Kidney (tissue), 22 donors: ENCODE measurements at places on chromosomes 2 and 18.
A peak's percentile ranks its signal among the peaks of the same experiment; 100 is the strongest.

GRCh38 chr18:54205959-54206358 is 18.5 kb downstream of the MBD2 start:
- no peak for DNase-seq

DNA sequence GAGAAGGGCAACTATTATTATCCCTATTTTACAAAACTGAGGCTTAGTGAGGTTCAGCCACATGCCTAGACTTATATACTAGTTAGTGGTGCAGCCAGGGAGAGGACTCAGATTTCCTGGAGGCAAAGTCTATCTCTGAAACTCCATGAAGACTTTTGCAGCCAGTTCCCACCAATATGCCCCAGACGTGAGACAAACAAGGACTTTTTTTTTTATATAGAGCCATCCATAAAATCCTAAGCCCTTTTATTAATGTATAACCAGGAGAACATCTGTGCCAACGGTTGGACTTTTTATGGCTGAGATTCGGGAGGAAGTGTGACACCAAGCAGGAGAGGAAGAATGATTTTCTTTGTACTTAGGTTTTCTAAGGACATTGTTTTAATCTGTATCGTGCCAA is 29.9 kb downstream of the LIPG start:
- no peak for DNase-seq

DNA sequence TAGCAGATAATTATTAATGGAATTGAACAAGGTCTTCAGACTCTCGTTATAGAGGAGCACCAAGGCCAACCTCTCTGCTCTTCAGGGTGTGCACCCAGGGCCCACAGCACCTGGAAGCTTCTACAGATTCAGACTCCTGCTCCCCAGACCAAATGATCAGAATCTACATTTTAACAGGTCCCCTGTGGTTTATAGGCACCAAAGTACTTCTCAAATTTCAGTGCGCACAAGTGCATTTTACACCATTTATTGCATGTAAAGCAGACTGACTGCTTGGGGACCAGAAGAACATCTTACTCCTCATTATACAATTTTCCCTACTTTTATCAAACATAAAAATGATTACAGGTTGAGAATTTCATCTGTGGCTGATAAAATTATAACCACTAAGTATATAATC is 163.9 kb downstream of the COL4A4 start:
- no peak for DNase-seq

- DNase-seq, result no peak
Measured at GRCh38 chr18:39667905-39668304, 2102.3 kb upstream of the CELF4 start.

GRCh38 chr2:62852254-62852653 is 146.7 kb downstream of the EHBP1 start:
- no peak for DNase-seq

GRCh38 chr18:21739604-21740537 is 721 bp upstream of the MIB1 start:
- DNase-seq, result peak; percentile 75

GRCh38 chr2:134370655-134371445 is 117.0 kb downstream of the MGAT5 start:
- no peak for DNase-seq

GRCh38 chr18:47254341-47254939 is 3.0 kb upstream of the SKOR2 start:
- peak; percentile 89 for DNase-seq

DNA sequence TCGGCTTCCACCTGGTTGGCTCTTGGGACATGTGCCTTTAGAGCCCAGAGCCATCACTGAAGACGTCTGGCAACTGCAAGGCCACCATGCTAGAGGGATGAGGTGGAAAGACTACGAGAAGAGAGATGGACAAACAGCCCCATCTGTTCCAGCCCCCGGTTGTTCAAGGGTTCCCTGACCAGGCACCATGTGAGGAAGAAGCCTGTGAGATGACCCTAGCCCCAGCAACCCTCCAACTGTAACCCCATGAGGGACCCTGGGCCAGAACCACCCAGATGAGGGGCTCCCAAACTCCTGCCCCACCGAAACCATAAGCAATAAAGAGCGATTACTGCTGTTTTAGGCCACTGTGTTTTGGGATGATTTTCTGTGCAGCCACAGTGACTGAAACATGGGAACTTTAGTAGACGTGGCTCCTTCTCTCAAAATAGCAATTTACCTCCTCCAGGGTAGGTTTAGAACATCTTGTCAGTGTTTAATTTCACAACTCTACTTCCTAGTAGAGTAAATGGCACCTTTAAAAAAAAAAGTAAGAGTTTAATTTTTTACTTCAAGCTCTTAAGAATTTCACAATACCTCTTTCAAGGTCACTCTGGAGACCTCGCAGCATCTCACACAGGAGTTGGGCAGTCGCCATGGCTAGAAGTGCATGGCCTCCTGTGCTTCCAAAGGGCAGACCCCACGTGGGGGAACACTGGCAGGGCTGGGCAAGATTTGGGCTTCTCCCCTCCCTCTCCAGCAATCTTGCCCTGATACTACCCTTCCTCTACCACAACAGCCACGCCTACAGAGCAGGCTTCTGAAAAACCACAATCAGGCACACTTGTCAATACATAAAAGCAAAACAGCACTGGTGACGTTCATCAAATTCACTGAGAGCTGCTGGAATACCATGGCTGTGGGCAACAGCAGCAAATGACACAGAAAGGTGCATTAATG is 48.8 kb downstream of the TMEM163 start:
- DNase-seq, result no peak

GRCh38 chr2:39007875-39008504 is 112.9 kb downstream of the SOS1 start:
- DNase-seq, result no peak

GRCh38 chr2:62187246-62187645 is 8.7 kb upstream of the B3GNT2 start:
- no peak for DNase-seq

- no peak for DNase-seq
Measured at GRCh38 chr2:57885742-57886141, 160.9 kb upstream of the VRK2 start.

GRCh38 chr2:34161549-34161948 is 562.5 kb upstream of the FAM98A start:
- DNase-seq, result no peak

GRCh38 chr2:136117909-136118818 is at the start of gene CXCR4:
TSS of gene CXCR4 (minus strand) at chr2:136118149. CDS start at chr2:136118060, 89 bp downstream.
- DNase-seq, result peak; percentile 89
